ENCODE measurements at places on chromosomes 5 and 9. TPM values are rescaled to one million over a fixed set of nuclear protein-coding genes. Genes with fewer than 3 reads are reported as not detected.

DNA sequence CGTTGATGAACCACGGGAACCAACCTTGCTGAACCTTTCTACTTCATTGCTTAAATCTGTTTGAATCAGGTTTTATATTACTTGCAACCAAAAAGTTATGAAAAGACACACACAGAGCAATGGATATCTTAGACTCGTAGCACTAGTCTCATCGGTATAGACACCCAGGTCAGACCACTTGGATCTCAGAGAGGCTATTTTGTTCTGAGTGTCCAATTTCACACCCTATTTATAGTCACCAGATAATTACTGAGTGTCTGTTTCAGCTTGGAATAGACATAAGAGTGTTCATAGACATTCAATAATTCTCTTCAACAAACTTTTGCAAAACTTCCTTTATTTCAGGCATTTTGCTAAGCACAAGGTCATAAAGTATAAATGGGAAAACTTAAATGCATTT is 145.4 kb upstream of the EGFLAM start:
- H3K27me3 ChIP-seq: no peaks in the 10 kb centered on the region
- no peaks in the 10 kb centered on the region for H3K36me3 ChIP-seq
- peak overlapping the region; percentile 4 for H3K27ac ChIP-seq
- DNase-seq: no peak
- no peaks in the 10 kb centered on the region for H3K4me1 ChIP-seq

- DNase-seq: no peak
- H3K36me3 ChIP-seq: no peaks in the 10 kb centered on the region
- no peaks in the 10 kb centered on the region for H3K4me1 ChIP-seq
- no peak overlapping the region for H3K27ac ChIP-seq
- H3K4me3 ChIP-seq: no peak overlapping the region
Measured at GRCh38 chr9:107260437-107261081, 22.5 kb upstream of the RAD23B start.

GRCh38 chr5:135429301-135430134 is 17.6 kb downstream of the DCANP1 start:
- H3K4me1 ChIP-seq: peaks cover 20% of the 10 kb centered on the region
- no peak overlapping the region for H3K27ac ChIP-seq
- no peaks in the 10 kb centered on the region for H3K27me3 ChIP-seq
- H3K36me3 ChIP-seq: no peaks in the 10 kb centered on the region
- DNase-seq: peak; percentile 68

- no peak overlapping the region for H3K27ac ChIP-seq
- no peaks in the 10 kb centered on the region for H3K36me3 ChIP-seq
- DNase-seq: no peak
- no peaks in the 10 kb centered on the region for H3K27me3 ChIP-seq
Measured at GRCh38 chr5:159403906-159404681, 73.8 kb upstream of the IL12B start.

GRCh38 chr5:106940986-106941385 is 729.8 kb downstream of the EFNA5 start:
- H3K36me3 ChIP-seq: no peaks in the 10 kb centered on the region
- no peaks in the 10 kb centered on the region for H3K4me1 ChIP-seq
- H3K4me3 ChIP-seq: no peak overlapping the region
- no peak for DNase-seq
- H3K27ac ChIP-seq: no peak overlapping the region

- DNase-seq: peak; percentile 9
- H3K27me3 ChIP-seq: no peaks in the 10 kb centered on the region
- H3K4me1 ChIP-seq: no peaks in the 10 kb centered on the region
- peaks cover 24% of the 10 kb centered on the region for H3K36me3 ChIP-seq
- H3K27ac ChIP-seq: no peak overlapping the region
- H3K4me3 ChIP-seq: no peak overlapping the region
Measured at GRCh38 chr9:114051281-114051680, 26.8 kb downstream of the AMBP start.

GRCh38 chr5:2176581-2176980 is 293.9 kb upstream of the IRX4 start:
- no peaks in the 10 kb centered on the region for H3K27me3 ChIP-seq
- H3K27ac ChIP-seq: no peak overlapping the region
- H3K36me3 ChIP-seq: no peaks in the 10 kb centered on the region
- H3K4me3 ChIP-seq: no peak overlapping the region
- H3K4me1 ChIP-seq: no peaks in the 10 kb centered on the region
- no peak for DNase-seq

DNA sequence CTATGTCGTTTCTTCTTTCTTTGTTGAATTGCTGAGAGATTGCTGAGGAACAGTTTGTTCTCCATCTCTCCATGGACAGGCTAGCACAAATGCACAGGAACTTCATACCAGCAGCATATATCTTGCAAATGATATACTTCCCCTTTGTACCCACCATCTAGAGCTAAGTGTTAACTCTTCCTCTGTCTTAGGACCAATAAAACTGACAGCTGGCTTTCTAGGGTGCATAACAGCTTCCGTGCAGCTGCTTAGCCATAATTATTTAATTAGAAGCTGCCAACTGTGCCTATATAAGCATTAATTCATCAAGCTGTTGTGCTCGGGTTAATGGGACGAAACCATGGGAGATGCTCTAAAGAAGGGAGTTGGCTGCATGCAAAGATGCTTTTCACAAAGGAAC is 38.7 kb downstream of the KCTD16 start:
- no peak overlapping the region for H3K4me3 ChIP-seq
- H3K27me3 ChIP-seq: no peaks in the 10 kb centered on the region
- no peak for DNase-seq
- H3K27ac ChIP-seq: no peak overlapping the region
- no peaks in the 10 kb centered on the region for H3K36me3 ChIP-seq
- peaks cover 6% of the 10 kb centered on the region for H3K4me1 ChIP-seq

GRCh38 chr5:66249920-66250319 is 105.8 kb downstream of the SREK1 start:
- no peak overlapping the region for H3K27ac ChIP-seq
- no peaks in the 10 kb centered on the region for H3K36me3 ChIP-seq
- H3K27me3 ChIP-seq: no peaks in the 10 kb centered on the region
- H3K4me3 ChIP-seq: no peak overlapping the region

DNA sequence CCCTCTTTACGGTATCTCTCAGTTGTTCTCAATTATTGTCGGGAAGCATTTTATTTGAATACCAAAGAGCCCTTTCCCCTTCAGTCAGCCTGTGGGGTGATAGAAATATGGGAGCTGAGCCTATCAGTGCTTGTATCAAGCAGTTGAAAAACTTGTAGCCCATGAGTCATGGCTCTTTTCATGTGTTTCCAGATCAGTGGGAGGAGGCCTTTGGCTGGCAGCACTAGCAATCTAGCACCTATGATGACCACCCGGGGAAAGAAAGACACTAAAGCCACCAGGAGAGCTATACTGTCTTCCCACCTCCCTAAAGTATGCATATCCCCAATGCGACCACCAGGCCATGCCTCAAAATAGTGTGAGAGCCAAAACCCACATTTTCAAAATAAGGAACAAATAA is 696.9 kb upstream of the C9orf72 start:
- DNase-seq: no peak
- H3K27ac ChIP-seq: no peak overlapping the region
- H3K4me1 ChIP-seq: no peaks in the 10 kb centered on the region
- H3K4me3 ChIP-seq: no peak overlapping the region
- H3K27me3 ChIP-seq: no peaks in the 10 kb centered on the region

DNA sequence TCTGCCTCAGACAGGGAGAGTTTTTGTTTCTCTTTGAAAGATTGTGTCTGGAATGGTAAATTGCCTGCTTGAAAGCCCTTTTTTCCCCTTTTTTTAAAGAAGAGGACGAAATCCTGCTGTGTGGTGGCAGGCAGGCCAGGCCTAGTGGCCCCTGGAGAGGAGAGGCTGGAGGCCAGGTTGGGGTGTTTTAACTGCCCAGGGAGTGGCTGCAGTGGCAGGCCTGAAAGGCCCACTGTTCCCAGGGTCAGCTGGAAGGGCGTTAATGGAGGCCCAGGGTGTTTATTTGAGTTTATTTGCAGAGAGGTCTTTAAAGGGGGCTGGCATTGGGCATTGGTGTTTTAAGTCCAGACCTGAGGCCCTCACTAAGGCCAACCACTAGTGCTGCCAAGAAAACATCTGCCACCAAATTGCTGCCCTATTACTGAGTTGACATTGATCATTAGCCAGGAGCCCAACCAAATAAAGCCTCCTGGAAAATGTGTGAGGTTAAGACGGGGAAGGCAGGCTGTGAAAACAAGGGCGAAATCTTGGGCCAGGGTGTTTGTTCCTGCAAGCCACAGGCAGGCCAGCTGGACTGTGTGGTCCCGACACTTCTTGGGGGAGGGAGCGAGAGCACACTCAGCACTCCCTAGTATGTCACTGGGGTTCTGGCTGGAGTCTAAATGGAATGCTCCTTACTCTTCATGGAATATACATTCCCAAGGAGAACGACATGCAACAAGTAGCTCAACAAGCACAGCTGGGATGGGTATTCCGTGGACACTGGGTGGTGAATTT is 5.0 kb downstream of the JADE2 start:
- no peaks in the 10 kb centered on the region for H3K36me3 ChIP-seq
- H3K4me3 ChIP-seq: no peak overlapping the region
- peak; percentile 80 for DNase-seq
- H3K4me1 ChIP-seq: peaks cover 72% of the 10 kb centered on the region

GRCh38 chr9:106753155-106753671 is 109.8 kb upstream of the ZNF462 start:
- H3K27ac ChIP-seq: no peak overlapping the region
- H3K27me3 ChIP-seq: no peaks in the 10 kb centered on the region
- no peak overlapping the region for H3K4me3 ChIP-seq
- no peaks in the 10 kb centered on the region for H3K36me3 ChIP-seq

- H3K4me1 ChIP-seq: no peaks in the 10 kb centered on the region
- no peak overlapping the region for H3K27ac ChIP-seq
- H3K36me3 ChIP-seq: no peaks in the 10 kb centered on the region
- H3K27me3 ChIP-seq: no peaks in the 10 kb centered on the region
Measured at GRCh38 chr9:79369676-79370075, 202.1 kb upstream of the TLE4 start.

DNA sequence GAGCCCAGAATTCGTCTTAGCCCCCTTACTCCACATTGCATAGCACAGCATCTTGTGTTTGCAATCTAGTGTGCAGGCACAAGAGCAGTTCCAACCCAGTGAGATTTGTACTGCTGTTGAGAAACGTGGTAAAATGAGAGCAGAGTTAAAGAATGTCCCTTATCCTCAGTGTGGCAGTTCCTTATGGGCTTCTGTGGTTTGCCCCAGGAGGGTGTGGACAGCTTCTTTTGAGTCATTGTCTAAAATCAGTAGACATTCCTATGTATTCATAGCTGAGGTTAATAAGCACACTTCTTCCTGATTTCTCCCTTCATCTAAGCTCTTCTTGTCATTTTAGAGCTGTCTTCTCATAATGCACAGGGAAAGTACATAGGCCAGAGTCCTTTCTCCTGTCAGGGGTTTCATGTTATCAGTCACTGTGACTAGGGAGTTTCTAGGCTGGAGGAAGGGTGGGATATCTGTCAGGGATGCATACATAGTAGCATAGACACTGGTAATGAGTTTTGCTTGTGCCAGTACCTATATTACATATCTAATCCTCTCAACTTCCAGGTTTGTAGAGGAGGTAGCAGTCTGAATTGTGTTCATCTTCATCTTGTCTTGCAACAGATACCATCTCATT is 2.0 kb upstream of the CAVIN4 start:
- DNase-seq: no peak
- H3K4me3 ChIP-seq: no peak overlapping the region
- H3K27ac ChIP-seq: no peak overlapping the region
- H3K27me3 ChIP-seq: no peaks in the 10 kb centered on the region
- no peaks in the 10 kb centered on the region for H3K4me1 ChIP-seq

- no peak for DNase-seq
- H3K27ac ChIP-seq: no peak overlapping the region
- H3K4me1 ChIP-seq: no peaks in the 10 kb centered on the region
- H3K27me3 ChIP-seq: no peaks in the 10 kb centered on the region
- H3K4me3 ChIP-seq: no peak overlapping the region
Measured at GRCh38 chr9:70428781-70429180, 14.3 kb upstream of the KLF9 start.

DNA sequence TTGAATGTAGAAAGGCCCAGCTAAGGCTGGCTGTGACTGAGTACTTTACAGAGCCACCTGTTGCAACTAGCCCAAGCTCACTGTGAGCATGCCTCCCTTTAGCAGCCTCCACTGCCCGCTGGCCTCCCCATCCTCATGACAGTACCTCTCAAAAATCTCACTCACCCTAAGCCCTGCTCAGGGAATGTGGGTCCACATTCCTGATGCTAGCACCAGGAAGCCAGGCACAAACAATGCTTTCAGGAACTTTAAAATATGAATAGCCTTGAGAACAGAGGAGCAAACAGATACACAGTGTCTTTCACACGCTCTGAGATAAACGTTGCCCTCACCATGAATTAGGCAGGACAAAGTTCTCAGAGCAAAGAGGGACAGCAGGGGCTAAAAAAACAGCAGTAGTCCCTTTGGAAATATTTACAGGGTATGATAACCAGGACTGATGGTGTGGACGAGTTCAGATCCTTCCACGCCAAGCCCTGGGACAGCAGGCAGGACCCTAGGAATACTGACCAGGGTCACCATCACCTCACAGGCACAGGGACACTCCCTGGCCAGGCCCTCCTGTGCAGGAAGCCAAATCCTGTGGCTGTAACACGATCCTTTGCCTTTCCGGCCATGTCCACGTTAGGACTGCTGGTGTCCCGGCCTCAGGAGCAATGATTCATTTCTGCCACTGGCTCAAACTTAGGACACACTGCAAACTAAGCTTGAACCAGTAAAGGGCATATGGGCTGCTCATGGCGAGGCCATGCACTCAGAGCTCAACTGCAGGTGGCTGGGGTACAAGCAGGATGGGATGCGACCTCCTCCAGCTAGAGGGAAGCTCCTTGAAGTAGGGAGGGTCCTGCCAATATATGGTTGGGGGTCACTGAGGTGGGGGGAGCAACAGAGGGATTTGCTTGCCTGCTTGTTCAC is 9.6 kb downstream of the ACSL6 start:
- H3K4me3 ChIP-seq: no peak overlapping the region
- H3K4me1 ChIP-seq: no peaks in the 10 kb centered on the region
- H3K36me3 ChIP-seq: no peaks in the 10 kb centered on the region
- DNase-seq: no peak
- peak overlapping the region; percentile 63 for H3K27ac ChIP-seq

- no peaks in the 10 kb centered on the region for H3K36me3 ChIP-seq
- no peak for DNase-seq
- no peak overlapping the region for H3K27ac ChIP-seq
- H3K27me3 ChIP-seq: no peaks in the 10 kb centered on the region
- H3K4me3 ChIP-seq: no peak overlapping the region
Measured at GRCh38 chr5:32936329-32936728, 225.2 kb downstream of the NPR3 start.

- H3K36me3 ChIP-seq: no peaks in the 10 kb centered on the region
- H3K27me3 ChIP-seq: no peaks in the 10 kb centered on the region
Measured at GRCh38 chr9:131028221-131028884, 19.4 kb downstream of the LAMC3 start.

DNA sequence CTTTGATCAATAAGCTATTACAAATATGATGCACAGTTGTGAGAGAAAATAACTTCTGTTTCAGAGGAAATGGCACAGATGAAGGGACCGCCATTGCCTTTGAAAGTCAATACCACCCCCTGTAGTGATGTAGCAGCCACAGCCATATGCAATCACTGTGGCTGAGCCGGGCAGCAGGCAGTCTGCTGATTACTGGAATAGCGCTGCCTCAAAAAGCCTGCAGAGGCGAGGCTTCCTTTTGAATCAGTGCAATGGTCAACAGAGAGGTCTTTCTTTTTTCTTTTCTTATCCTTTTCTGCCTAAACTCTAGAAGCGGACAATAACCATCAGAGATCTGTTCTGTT is 265.1 kb upstream of the TAS2R1 start:
- no peak for DNase-seq
- no peak overlapping the region for H3K27ac ChIP-seq

The URM1 gene
- 37.3 TPM for total RNA-seq

The KIF4B gene
- not detected for total RNA-seq

The VCAN gene
- 72.0 TPM for total RNA-seq

The GCNT1 gene
- total RNA-seq: 1.3 TPM

The GPR150 gene
- not detected for total RNA-seq

The PDE8B gene
- total RNA-seq: 64.5 TPM

The CTXN3 gene
- not detected for total RNA-seq

The ANKRD18A gene
- total RNA-seq: 2.2 TPM

The GHR gene
- total RNA-seq: 10.9 TPM

The RETREG1 gene
- 180 TPM for total RNA-seq

Data from right atrium auricular region (tissue), 2 donors.